Activated CD8-positive, alpha-beta T cell treated with anti-CD3 and anti-CD28 coated beads, Interleukin-2, amount 10 ng/mL, durations not matched to agents 7 days and 5 days (primary cell): ENCODE measurements at places on chromosomes 11 and 22.

GRCh38 chr11:9066433-9066925 is 24.9 kb downstream of the SCUBE2 start:
- DNase-seq, result no peak

- no peak for DNase-seq
These were observed 11.4 kb upstream of the VSTM5 start for GRCh38 chr11:93861808-93862207.

GRCh38 chr11:47105974-47106373 is 70.7 kb downstream of the ARFGAP2 start:
- no peak for DNase-seq

GRCh38 chr11:66192181-66192863 is 76.1 kb upstream of the RAB1B start:
- no peak for DNase-seq

GRCh38 chr22:26047516-26047915 is 121.7 kb upstream of the SEZ6L start:
- no peak for DNase-seq

- DNase-seq, result no peak
These were observed 27.4 kb upstream of the GRIA4 start for GRCh38 chr11:105582497-105582896.

DNA sequence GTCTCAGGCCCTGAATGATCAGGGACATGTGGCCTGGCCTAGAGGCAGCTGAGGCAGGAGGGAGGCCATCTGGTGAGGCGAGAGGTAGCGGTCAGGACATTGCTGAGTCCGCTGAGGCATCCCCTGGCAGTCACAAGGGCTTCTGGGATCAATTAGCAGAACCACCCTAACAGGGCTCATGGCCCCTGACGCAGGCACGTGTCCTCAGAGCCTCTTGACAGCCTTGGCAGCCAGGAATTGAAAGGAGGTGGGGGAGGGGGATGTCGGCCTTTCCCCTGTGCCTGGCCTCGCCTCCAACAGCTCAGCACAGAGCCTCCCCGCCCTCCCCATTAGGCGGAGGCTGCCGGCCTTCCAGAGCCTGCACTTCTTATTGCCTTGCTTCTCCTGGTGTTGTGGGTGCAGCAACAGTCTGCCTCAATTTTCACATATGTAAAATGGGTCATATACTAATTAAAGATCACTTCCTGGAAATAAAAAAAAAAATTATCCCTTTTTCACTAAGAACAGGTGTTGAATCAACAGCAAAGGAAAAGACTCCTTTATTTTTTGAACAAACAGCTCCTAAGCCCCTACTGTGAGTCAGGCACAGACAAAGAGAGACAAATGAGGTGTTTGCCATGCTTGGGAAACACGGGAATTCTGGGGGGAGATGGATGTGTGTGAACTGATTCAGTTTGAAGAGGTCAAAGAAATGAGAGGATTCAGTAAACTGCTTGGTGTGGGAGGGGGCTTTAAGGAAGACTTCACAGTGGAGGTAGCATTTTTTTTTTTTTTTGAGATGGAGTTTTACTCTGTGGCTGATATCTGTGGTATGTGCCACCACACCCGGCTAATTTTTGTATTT is 55.3 kb downstream of the NFAM1 start:
- no peak for DNase-seq

GRCh38 chr11:5592615-5593014 is 3.8 kb upstream of the TRIM6 start:
- no peak for DNase-seq

DNA sequence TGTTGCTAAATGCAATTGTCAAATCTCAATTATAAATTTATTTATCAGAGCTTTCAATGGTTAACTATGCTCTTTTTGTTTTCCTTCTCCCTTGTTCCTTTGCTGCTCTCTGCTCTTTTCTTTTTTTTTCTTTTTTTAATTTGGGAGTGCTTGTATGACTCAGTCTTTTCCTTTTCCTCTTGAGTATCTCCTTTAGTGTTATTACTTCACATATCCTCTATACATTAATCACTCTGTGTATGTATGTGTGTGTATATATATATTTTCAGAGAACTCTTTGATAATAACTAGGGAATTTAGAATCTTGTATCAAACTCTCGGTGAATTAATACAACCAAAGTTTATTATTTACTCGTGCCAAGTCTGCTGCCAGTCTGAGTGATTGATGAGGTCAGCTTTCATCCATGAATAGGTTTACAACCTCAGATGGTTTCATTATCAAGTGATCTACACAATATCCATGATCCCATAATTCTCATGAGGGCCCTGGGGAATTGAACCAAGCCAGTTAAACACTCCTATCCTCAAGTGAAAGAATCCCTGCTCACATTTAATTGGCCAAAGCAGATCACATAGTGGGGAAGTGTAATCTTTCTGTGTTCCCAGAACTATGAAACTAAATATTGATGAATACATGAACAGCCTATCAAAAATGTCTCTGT is 743.4 kb upstream of the CNTN5 start:
- no peak for DNase-seq

DNA sequence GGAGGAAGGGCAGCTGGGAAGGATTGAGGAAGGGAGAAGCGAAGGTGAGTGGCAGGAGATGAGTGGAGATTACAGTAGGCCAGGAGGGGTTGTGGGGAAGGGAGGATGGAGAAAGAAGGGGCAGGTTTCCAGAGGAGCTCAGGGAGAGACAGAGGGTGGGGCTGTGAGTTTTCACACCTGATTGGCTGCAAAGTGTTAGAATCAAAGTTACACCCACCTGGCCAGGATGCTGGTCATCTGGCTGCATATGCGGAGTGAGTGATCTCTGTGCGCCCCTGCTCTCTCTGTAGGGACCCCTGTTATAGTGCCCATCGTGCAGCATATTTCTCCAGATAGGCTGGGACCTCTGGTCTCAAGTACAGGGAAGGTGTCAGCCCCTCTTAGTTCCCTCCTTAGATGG is 18.3 kb downstream of the AMPD3 start:
- no peak for DNase-seq

- DNase-seq, result no peak
These were observed 33.2 kb downstream of the ABCC8 start for GRCh38 chr11:17443423-17443822.

GRCh38 chr11:68481579-68482240 is 21.2 kb downstream of the PPP6R3 start:
- DNase-seq, result no peak

- peak; percentile 73 for DNase-seq
These were observed 99.1 kb downstream of the CD44 start for GRCh38 chr11:35237860-35238715.

DNA sequence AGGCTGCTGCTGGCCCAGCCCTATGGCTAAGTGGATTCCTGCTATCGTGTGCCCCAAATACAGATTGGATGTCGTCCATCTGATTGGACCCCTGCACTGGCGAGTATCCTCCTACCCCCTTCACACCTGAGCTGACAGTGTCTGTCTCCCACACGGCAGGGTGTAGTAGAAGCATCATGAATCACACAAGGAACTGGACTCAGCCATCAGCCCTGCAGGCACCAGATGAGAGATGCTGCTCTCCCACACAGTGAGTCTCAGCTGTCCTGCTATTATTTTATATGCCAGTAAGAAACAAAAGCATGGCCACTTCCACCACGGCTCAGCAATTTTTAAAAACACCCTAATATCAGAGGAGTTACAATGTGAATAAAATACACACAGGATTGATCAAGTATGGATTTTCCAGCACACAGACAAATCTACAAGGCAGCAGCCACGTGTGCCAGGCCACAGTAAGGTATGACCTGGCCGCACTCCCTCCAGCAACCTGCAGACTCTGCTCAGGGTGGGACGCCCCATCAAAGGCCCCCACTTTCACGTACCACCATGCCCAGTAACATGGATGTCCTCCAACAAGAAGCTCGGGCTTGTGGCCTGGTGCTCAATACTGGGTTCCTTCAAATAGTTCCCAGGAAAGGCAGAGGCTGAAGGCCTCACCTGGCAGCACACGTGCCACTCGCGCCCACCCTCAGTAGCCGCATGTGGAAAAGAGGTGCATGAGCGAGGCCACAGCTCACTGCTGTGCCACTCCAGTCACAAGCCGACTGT is 16.4 kb upstream of the SLC25A1 start:
- no peak for DNase-seq

DNA sequence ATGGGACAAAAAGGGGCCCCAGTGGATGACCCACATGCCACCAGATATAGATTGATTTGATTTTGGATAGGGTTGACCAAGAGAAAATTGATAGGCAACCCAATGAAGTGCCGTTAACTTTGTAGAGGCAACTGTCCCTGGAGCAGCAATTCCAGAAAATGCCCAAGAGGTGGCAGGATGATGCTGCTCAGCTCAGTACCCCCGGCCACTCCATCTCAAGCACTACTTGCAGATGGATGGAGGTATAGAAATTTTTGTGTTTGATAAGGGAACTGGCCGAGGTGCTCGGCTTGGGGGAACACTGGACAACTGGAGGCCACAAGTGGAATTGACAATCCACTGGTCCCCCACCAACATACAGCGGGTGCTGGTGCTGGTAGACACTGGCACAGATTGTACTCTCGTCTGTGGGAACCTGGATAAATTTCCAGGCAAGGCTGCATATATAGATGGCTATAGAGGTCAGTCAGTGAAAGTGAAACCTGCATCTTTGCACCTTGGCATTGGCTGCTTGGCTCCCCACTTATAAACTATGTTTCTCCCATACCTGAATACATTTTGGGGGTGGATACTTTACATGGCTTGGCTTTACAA is 86.3 kb downstream of the CCDC83 start:
- peak; percentile 51 for DNase-seq

DNA sequence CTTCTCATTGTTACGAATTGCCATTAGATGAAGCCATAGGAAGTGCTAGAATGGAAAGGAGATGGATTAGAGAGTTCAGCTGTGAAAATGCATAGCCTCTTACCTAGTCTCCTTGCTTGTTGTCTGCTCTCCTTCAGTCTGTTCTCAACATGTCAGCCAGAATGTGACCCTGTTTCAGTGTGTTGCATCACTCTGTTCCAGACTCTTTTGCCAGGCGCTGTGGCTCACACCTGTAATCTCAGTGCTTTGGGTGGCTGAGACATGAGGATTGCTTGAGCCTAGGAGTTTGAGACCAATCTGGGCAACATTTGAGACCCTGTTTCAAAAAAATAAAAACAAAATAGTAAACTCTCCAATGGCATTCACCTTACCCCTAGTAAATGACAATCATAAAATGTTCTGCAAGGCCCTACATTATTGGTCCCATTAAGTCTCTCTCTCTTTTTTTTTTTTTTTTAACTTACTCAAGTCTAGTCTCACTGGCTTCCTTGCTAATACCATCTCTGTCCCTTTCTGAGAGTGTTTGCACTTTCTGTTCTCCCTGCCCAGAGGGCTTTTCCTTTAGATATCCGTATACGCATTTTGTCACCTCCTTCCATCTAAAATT is 39.4 kb downstream of the CYP2R1 start:
- DNase-seq, result no peak

DNA sequence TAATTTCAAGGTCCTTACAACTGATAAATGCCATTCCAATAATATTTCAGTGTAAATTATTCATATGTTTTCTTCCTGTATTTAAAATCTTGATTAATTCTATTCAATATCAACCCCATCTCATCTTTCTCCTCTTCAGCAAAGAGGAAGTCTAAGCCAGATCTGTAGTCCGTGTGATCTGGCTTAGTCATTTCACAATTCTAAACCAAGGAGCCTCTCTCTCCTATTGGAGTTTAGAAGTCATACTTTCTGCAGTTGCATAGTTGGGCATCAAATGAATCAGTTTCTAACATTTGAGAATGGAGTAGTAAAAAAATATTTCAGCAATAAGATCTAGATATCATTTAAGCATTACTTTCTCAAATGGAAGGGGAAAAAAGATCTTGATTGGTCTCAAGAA is 354.9 kb downstream of the JRKL start:
- DNase-seq, result no peak

DNA sequence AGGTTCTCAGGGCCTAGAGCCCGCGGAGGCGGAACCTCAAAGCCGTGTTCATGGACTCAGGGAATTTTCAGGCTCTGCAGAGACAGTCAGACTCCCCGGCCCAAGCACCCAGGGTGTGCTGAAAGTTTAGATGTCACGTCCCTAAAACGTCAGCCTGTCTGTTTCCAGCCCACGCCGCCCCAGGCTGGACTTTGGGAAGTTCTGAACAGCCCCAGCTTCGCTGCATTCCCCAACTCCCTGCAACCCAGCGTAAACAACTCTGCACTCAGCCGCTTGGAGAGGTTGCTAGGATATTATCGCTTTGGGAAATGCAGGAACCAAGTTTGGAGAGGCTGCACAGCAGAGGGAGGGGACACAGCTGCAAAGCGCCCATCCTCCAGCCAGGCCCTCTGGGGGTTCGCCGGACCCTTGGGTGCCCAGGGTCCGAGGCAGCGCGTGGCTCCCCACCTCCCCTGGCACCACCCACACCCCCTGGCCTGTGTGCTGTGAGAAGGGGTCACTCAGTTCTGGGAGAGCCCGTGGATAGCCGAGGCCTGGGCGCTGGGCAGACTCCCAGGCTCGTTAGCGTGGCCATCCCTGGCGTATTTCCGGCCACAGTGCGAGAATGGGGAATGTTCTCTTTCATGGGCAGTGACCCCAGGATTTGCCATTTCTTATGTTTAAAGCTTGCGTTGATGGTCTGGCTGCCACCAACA is 120.5 kb upstream of the FGF3 start:
- DNase-seq, result no peak
